ENCODE measurements at places on chromosomes 13 and 19.

GRCh38 chr13:34803756-34804155 is 138.3 kb upstream of the NBEA start:
- no peak for DNase-seq

DNA sequence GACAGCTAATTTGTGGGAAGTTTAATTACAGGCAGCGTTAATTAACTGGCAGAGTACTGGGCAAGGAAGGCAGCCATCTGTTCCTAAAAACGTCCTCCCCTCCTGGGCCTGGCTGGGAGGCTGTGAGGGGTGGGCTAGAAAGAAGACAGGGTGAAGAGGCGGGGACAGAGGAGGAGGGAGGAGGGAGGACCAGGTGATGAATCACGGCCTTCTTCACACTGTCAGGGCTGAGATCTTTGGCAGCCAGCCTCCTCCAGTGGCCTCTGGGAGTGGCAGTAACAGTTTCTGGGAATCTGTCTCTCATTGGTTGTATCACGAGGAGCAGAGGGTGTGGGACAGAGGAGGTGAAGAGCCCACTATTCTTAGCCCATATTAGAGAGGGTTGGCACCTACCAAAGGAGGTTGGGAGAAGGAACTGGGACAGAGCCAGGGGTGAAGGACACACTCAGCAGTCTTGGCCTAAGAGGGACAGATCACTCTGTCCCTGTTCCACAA is 9.6 kb upstream of the ZNRF4 start:
- no peak for DNase-seq

DNA sequence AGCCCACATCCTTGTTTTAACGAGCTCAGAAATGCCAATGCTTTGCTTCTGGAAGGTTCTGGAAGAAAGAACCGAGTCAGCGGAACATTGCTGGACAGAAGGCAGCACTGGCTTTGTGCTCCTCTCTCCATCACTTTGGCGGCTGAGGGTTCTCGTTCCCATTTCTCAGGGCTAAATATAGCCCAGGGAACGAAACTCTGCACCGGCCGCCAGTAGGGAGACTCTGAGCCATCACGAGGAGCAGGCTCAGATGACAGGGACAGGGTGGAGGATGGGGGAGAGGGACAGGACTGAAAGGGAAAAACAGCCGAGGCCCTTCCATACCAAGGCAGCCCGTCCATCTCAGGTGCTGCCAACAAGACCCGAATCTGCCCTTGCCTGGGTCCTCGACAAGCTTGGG is 166.4 kb downstream of the CACNA1A start:
- DNase-seq, result no peak

DNA sequence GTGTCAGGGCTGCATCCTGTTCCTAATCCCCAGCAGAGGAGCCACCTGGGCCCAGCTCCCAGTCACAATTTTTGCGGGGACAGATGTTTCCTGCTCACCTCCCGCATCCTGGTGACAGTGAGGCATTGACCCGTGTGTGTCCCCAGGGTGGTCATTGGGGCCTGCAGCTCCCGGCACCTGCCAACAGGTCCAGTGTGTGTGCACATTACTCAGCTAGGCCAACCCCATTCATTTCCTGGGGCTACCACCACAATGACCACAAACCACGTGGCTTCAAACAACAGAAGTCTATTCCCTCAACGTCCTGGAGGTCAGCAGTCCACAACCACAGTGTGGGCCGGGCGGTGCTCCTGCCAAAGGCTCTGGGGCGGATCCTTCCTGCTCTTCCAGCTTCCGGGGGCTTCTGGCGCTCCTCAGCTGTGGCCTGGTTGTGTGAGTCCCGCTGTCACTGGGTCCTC is 11.9 kb upstream of the F2RL3 start:
- no peak for DNase-seq

DNA sequence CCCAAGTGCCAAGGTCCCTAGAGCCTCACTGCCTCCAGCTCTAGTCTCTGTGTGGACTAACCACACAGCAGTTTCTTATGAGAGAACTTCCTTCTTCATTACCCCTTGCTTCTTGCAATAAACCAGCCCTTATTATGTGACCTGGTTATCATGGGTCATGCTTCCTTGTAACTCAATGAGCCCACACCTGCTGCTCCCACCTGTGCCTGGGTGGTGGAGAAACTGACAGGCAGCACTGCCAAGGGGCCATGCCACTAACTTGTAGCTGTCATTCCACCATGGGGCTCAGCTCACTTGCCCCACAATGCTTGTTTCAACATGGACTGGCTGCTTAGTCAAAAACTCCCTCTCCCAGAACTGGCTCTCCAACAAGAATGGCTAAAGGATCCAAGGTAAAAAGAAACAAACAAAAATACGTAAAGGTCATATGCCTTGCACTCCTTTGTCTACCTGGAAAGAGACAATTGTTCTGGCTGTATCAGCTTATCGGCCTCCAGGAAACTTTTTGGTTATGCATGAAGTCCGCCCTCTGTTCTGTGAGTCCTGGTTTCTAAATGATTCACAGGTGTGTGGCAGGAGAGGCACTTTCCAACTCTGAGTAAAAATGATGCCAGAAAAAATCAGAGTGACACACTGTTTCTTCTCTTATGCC is 446.4 kb downstream of the COG6 start:
- DNase-seq, result peak; percentile 5

GRCh38 chr19:1173845-1174809 is at the start of gene SBNO2:
Gene SBNO2 (minus strand): TSS chr19:1174268. CDS start chr19:1154276, 19,992 bp downstream.
- DNase-seq, result peak; percentile 74

All from activated CD4-positive, CD25-positive, alpha-beta regulatory T cell (primary cell).